Activated naive CD4-positive, alpha-beta T cell (primary cell): ENCODE measurements at places on chromosomes 7 and 10.

GRCh38 chr7:41573862-41574261 is 129.0 kb downstream of the INHBA start:
- no peak for DNase-seq

DNA sequence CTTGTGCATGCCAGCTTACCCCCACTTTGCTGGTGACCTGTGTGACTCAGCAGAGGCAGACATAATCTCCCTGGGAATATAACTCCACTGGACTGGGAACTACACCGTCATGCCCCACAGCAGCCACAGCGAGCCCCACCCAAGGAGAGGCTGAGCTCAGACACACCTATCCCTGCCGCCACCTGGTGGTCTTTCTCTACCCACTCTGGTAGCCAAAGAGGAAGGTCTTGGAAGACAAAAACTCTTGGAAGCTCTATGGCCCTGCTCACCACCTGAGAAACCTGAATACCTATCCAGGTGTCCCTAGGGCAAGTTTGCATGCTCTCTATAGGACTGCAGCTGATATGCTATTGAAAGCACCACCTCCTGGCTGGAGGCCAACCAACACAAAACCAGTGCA is 48.1 kb downstream of the MYO3A start:
- no peak for DNase-seq

DNA sequence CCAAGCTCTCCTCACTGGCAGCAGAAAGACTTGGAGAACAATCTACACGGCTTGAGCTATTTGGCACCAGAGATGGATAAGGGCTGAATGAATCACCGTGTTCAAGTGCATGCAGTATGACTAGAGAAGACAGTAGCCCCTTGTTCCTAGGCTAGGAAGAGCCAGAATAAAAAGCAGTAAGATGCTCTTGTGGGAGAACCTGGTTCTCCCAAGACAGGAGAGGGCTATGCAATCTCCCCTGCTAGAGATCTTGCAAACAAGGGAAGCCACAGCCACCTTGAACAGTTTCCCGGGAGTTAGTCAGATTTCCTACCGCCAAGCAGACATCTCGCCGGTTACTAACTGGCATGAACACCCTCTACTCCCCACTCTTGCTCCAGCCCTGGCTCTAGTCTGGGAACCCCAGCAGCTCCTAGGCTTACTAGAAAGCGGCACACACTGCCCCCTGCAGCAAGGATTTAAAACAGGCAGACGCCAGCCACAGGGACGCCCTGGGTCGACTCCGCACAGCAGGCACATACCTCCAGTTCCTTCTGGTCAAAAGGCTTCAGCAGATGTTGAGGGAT is 107.3 kb downstream of the SMURF1 start:
- DNase-seq: no peak

GRCh38 chr10:100986952-100987684 is at the start of the genes MRPL43 and TWNK:
Gene MRPL43, minus strand, starts transcription at chr10:100987497. Its CDS starts 54 bp downstream, at chr10:100987443.
Gene TWNK, plus strand, starts transcription at chr10:100987543. Its CDS starts 668 bp downstream, at chr10:100988211.
- DNase-seq: peak; percentile 66

- DNase-seq: no peak
Measured at GRCh38 chr10:60237977-60238758, 151.5 kb downstream of the ANK3 start.

DNA sequence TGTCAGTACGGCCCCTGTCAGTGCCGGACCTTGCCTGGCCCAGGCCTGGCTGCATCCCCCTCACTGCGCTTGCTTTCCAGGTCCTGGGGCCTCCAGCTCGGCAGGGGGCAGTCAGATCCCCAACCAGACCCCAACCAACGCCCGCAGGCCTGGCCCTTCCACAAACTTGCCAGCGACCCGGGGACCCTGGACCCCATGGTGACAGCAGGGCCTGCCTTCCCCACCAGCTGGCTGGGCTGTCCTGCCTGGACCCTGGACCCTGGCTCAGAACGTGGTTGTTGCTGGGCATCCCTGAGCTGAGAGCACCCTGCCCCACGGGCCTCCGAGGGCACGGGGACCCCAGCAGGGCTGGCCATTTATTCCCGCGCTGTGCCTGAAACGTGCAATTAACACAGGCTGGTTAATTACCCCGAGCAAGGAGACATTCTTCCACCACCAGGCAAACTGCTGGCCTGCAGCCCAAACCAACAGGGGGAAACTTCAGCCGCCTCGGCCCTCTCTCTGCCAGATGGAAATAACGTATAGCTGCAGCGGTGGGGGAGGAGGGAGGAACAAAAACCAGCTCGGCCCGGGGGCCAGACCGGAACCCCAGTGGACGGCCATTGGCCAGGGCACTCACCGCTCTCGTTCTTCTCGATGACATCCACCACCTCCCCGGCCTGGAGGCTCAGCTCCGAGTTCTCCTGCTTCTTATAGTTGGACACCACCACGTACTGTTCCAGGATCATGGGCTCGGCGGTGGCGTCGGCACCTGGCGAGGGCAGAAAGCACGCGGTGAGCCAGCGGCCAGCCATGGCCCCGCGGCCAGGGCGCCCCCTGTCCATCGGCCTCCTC is 167.1 kb downstream of the NEURL1 start:
- no peak for DNase-seq

DNA sequence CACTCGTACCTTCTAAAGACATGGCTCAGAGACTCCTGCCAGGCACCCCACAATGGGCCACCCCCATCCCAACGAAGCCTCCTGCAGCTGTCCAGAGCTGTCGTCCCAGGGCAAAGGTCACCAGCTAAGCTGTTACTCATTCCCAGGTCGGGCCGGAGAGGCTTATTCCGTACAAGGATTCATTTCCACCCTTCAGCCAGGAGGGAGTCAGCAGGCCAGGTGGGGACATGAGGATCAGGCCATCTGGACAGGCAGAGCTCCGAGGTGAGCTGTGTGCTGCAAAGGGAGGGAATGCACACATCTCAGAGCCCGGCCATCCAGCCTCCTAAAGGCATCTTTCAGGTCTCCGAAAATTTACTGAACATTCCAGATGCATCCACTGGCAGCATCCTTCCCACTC is 63.9 kb upstream of the NANOS1 start:
- DNase-seq: no peak

GRCh38 chr7:371779-372545 is 82.0 kb downstream of the FOXL3 start:
- DNase-seq: no peak

- no peak for DNase-seq
Measured at GRCh38 chr7:47513741-47514241, 68.1 kb downstream of the TNS3 start.

DNA sequence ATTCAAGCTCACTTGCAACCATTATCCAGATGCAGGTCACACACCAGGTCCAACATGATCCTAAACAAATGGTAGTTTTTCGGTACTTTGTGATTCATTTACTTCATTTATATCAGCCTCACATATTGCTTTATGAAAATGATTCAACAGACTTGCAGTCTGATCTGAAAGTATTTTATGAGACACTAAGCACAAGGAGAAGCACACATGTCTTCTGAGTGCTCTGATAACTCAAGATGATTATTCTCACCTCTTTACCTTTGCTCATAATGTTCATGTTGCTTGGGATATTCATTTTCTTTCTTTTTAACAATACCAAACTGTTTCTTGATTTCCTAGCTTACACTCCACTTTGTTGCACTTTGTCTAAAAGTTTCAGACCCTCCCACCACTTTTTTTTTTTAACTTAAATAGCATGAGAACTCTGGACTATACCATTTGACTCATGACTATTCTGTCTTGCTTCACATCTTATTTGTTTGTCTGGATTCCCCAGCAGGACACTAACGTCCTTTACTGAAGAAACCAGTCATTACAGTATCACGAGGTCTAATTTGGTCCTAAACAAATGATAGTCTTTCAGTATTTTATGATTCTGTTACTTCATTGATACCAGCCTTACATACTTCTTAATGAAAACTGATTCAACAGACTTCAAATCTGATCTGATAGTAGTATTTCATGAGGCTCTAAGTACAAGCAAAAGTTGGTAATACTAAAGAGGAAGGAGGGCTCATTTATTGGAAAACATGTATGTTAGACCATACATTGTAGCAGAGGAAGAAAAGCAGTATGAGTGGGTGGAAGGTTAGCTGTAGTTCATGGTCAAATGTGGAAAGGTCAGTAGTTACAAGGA is 171.8 kb upstream of the AHR start:
- no peak for DNase-seq

DNA sequence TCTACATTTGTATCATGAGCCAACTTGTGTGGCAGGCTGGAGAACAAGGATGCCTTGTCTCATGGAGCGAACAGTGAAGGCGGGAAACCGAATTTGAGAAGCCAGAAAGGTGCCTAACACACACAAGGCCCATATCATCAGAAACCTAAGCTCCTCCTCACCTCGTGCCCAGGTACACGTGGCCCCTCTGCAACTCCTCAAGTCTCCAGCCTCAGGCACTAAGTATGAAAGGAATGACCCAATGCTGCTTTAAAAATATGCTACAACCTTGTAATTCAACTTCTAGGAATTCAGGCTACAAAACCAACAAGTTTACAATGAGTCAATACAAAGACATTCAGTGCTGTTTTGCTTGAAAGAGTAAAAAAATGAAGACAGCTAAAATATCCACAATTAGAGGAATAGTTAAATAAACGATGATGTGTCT is 95.7 kb downstream of the CDK6 start:
- DNase-seq: no peak

GRCh38 chr10:69884024-69884367 is 82.3 kb downstream of the COL13A1 start:
- no peak for DNase-seq

DNA sequence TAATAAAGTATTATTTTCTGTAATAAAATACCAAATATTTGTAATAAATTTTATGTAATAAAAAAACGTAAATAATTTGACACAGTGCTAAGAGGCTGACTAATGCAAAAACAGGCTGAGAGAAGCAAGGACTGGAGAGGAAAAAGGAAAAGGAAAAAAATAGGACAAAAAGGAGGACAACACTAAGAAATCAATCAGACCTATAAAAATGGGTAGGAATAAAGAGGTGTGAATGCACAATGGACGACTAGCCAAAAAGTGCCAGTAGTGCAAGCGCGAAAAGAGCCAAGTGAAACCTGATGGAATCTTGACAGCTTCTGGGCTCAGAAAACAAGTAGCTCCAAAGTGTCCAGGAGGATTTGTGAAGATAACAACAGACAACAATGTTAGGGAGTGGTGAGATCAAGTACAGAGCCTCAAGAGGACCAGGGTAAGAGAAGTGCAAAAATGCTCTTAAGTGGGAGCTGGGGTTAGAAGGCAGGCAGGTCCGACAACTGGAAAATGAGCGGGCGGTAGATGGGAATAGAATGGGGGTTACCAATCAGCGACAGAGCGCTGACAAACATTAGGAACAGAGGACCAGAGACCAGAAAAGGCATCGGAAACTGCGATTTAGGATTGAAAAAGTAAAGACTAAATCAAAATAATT is 1.2 kb downstream of the BRAF start:
- no peak for DNase-seq

DNA sequence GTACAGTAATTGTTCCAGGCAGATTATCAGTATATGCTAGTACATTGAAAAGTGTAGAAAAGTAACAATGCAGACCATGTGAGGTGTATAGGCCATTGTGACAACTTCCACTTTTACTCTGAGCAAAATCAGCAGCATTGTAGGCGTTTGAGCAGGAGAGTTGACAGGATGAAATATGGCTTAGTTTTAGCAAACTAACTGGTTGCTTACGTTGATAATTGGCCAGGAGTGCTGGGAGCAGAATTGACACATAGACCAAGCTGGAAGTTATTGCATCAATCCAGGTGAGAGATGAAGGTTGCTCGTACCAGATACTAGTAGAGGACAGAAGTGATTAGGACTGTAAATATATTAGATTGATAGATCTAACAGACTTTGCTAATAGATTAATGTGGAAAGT is 46.0 kb downstream of the LCOR start:
- DNase-seq: no peak

GRCh38 chr7:110693344-110693743 is 397.6 kb upstream of the LRRN3 start:
- no peak for DNase-seq

- DNase-seq: no peak
Measured at GRCh38 chr7:155219154-155219531, 78.5 kb upstream of the INSIG1 start.

DNA sequence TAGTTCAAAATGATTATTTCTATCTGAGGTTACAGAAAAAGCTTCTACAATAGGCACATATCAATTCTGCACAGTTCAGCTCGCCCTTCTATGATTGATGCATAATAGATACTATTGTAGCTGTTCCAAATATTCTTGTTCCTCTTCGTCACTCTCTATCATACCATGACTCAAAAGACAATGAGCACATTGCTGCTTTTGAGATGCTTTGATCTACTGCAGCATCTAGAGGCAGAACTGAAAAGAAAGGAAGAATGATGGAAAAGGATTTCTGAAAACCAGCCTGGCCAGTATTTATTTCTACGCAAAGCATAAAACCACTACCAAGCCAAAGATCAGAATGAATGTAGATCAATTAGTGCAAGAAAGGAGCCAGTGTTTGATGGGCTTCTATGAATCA is 59.3 kb upstream of the PLXDC2 start:
- no peak for DNase-seq

DNA sequence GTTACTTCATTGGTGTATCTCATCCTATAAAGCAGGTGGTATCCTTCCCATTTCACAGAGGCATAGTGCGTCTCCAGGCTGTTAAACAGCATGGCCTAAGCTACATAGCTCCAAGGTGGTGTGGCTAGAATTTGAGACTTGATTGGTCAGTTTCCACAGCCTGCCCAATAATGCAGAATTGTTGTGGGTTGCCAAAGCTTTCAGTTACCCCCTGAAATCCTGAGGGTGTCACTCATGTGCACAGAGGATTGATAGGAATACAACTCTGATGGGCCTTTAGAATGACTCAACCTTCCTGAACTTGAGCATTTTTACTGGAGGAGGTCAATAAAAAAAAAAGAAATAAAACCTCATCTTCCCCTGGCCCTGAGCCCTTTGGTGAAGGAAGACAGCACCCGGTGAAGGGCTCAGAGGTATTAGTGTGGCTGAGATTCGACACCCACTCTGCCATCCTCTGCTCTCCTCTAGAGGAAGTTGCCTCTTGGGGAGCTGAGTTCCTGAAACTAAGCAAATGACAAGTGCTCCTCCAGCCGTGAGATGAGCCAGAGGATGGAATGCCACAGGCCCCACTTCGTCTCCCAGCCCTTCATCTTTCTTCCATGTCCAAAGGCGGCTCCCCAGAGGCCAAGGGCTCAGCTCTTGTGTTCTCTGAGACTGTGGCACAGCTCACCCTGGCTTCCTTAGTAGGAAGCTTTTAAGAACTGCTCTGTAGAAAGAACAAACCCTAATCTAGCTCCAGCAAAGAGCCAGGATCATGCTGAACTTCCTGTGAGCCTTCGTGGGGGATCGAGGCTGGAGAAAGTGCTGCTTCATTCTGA is 1.0 kb downstream of the ACSL5 start:
- DNase-seq: no peak

- no peak for DNase-seq
Measured at GRCh38 chr10:129908406-129908805, 55.7 kb downstream of the EBF3 start.

- no peak for DNase-seq
Measured at GRCh38 chr7:83155407-83155806, 7.3 kb downstream of the PCLO start.

GRCh38 chr7:266851-267840 is 22.8 kb upstream of the FOXL3 start:
- no peak for DNase-seq

DNA sequence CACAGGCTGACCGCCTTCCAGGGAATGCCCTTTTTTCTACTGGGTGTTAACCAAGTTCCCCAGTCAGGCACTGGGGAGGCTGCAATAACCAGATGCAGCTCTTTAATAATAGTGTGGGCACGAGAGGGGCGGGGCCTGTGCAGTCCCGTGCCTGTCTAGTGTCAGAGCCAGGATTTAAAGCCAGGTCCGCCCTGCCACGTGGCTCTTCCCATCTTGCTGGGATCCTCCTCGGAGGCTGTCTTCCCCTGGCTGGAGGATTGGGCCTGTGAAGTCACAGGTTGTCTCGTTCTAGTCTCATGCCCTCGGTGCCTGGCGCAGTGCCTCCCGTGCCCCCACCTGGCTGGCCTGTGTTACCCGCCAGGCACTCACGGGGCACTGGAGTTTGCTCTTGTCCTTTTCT is 25.2 kb downstream of the TMEM120A start:
- DNase-seq: no peak
